ENCODE measurements at places on chromosomes 5 and 9.

- no peak for DNase-seq
Observed at GRCh38 chr5:96248131-96248530, 184.9 kb downstream of the PCSK1 start.

DNA sequence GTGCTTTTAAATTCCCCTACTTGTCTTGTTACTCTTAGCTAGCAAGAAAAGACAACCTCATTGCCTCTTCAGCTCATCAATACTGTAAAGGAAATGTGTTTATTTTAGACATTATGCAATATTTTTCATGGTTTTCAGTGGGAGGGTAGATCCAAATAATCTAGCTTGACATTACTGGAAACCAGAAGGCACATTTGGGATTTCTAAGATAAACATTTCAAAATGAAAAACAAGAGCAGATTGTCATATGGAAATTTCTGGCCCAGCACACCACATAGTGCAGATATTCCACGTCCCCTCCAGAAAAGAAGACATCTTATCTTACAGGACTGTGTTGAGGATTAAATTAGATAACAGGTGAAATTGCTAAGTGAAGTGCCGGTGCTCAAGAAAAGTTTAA lies 296.9 kb downstream of the MSX2 start:
- no peak for DNase-seq

DNA sequence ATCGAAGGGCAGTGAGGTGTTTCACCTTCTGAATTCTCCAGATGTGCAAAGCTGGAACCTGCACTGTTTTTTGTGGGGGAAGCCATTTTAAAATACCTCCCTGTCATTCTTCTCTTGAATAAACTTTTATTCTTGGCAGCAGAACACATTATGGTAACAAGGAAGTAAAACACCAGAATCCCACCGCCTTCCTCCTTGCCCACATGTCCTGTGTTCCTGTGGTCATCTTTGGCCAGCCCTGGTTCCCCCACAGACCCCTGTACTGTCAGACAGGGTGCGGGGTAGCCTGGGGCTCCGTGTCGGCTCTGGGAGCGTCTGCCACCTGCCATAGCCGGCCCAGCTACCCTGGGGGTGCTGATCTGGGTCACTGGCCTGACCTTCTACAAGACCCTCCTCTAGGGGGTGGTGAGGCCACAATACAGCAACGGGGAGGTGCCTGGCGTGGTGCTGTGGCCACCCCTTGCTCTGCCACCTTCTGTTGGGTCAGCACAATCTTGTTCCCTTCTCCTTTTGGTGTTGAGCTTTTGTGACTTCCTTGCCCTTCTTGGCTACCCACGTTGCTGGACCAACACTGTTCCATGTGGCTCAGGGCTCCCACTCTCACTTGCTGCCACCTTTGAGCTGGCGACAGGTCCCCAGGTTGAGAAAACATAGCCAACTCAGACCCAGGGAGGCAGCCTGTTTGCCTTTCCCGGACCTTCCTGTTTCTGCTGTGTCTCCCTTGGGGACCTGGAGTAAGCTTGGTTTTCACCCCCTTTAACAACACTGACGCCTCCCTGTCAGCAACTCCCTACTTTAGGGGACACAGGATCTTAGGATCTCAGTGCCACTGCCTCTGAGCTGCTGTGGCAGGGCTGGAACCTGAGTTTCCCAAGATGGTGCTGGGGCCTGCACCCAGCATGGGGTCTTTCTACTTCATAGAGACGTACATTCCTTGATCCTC lies 4.8 kb downstream of the WNK2 start:
- no peak for DNase-seq

GRCh38 chr5:43623048-43623680 lies 20.2 kb downstream of the NNT start:
- no peak for DNase-seq

DNA sequence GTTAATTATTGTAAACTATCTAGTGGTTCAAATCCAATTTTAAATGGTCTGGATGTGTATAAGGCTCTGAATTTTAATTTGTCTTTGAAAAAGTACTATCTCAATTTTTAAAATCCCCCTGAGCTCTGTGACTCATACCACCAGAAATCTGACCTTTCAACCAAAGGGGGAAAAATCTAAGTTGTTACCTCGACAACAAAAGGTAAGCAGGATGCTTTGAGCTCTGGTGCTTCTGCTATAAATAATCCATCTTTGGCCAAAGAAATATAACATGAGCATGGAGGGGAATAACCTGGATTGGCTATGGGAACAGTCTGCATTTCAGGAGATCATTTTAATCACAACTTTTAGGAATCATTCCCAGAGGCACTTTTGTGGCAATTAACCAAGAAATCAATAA lies 76.3 kb upstream of the PCSK1 start:
- no peak for DNase-seq

DNA sequence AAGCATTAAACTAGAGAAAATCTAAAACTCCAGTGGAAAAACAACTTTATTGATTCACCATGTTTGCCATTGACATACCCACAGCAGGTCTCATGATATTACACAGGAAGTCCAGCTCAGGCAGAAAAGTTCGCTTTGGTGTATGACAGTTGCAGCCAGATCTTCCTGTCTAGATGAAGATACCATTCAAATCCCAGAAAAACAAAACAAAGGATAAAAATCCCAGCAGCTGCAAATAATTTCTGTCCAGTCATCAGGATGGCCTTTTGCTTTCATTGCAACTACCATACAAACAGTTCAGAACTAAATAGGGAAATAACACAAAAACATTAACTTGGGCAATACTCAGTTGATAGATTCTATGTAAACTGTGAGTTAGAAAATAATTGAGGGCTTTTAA lies 136.0 kb upstream of the NREP start:
- no peak for DNase-seq

DNA sequence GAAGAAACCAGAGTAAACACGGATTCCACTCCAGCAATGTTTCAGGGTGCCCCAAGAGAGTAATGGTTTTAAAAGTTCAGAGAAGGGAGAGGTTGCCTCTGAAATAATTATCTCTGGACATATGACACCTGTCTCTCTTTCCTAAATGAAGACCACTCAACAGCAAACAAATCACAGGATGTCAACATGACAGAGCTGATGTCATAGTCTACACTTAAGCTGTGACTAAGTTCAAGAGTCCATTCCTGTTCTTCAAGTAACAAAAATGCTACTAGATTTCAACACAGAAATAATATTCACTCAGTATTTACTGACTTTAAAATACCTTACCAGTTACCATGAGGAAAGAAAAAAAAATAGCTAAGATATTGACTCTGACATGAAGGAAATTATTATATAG lies 44.7 kb upstream of the SLC30A5 start:
- no peak for DNase-seq

GRCh38 chr5:11130131-11130530 lies 369.1 kb upstream of the DAP start:
- no peak for DNase-seq

- no peak for DNase-seq
Observed at GRCh38 chr9:128294142-128294541, 18.1 kb downstream of the SWI5 start.

GRCh38 chr5:1461396-1461795 lies 16.2 kb upstream of the SLC6A3 start:
- DNase-seq = no peak

DNA sequence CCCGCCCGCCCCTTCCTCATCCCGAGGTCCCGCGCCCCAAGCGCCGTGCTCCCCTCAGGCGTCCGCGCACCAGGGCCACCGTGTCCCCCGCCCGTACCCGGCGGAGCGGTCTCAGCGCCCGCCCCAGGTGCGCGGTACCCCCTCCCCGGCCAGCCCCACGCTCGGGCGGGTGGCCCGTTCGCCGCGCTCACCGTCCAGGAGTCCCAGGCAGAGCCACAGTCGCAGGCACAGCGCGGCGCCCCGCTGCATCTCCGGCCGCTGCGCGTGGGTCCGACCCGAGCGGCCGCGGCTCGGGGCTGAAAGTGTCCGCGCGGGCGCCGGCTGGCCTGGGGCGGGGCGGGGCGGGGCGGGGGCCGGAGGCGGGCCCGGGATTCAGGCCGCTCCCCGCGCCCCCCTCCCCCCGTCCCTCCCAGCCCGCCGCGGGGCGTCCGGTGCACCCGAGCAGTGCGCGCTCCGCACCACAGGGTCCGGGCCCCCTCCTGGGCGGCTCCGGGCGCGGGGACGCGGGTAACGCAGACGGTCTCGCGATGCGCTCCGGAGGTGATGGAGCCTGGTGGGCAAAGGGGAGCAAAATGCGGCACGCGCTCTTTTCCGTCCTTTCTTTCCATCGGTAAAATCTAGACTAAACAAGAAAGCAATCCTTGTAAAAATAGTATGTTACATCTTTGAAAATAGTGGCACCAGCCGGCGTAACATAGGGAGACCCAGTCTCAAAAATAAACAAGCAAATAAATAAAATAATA lies at the start of gene FLT4:
Gene FLT4 (minus strand): TSS at position 304 of the 743 bp plus-strand sequence. CDS start 55 bp downstream, at position 249.
- DNase-seq = no peak

GRCh38 chr5:172733131-172733973 lies 37.6 kb downstream of the DUSP1 start:
- DNase-seq = no peak

GRCh38 chr9:130630506-130631330 lies 33.7 kb upstream of the PRDM12 start:
- no peak for DNase-seq

GRCh38 chr9:28197653-28198052 lies 624.4 kb upstream of the C9orf72 start:
- no peak for DNase-seq

- no peak for DNase-seq
Observed at GRCh38 chr5:1513326-1514026, 10.3 kb downstream of the LPCAT1 start.

- DNase-seq = no peak
Observed at GRCh38 chr5:180074462-180074861, 2.9 kb upstream of the RNF130 start.

DNA sequence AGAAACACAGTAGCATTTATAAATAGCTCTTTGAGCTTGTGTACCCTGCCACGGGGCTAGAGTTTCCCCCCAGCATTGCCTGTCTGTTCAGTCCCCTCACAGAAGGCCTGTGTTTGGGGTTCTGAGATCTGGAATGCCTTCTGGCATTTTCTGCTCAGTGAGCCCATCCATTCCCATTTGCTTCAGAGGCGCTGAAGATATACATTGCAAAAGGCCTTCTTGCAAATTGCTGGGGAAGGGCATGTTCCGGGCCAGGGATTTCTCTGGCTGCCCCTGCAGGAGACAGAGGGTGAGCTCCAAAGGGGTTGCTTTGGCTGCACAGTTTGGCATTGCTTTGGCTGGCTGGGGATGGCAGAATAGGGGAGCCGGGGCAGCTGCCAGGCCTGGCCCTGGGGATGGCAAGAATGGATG lies 308.4 kb downstream of the MSX2 start:
- DNase-seq = no peak

- DNase-seq = no peak
Observed at GRCh38 chr9:100589582-100589981, 11.7 kb downstream of the CAVIN4 start.

GRCh38 chr9:38088006-38088925 lies 19.2 kb upstream of the SHB start:
- no peak for DNase-seq

DNA sequence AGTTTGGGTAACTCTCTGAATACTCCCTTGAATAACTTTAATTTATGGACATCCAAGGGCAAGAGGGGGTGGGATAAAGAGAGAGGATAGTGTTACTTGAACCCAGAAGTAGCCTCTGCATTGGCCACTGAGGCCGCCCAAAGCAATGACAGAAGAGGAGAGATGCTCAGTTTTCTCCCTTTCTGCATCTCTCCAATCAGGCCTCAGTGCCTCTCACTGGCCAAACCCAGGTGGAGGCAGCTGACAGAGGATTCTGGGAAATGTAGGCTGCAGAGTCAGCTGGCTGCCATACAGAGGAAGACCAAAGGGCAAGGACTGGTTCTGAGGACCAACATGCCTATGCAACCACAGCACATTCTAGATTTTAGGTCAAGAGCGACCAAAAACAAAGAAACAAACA lies 719.4 kb downstream of the MAT2B start:
- DNase-seq = no peak

- DNase-seq = no peak
Observed at GRCh38 chr5:60185231-60186099, 291.9 kb upstream of the PDE4D start.

GRCh38 chr9:75602060-75602459 lies 288.4 kb upstream of the PCSK5 start:
- no peak for DNase-seq

DNA sequence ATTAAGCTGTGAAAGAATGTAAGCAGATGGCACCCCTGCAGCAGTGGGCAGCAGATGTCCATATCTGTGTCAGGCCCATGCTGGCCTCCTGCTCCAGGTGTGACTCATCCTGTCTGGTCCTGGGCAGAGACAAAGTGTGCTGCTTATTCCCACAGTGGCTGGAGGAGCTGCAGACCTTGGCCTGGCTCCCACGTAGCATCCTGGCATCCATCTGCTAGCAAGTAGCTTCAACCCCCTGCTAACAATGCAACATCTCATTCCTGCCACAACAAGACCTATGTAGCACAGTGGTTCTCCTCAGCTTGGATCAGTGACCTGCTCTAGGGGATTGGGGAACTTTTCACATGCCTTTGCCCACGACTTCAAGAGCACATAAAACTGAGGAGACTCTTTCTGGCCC lies 126.4 kb upstream of the SLC12A2 start:
- no peak for DNase-seq

- DNase-seq = no peak
Observed at GRCh38 chr9:137009938-137010732, 13.8 kb upstream of the CLIC3 start.

DNA sequence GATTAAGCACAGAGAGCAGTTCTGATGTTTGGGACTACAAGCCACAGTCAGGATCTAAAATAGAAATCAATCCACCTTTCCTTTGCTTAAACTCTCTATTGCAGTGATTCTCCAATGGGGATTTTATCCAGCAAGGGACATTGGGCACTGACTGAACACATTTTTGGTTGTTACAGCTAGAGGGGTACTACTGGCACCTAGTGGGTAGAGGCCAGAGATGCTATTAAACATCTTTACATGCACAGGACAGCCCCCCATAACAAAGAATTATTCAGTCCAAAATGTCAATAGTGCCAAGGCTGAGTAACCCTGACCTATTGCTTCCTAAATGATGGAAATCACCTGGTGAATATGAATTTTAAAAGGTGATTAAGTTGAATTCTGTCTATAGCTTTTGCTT lies 12.0 kb downstream of the ZNF622 start:
- DNase-seq = no peak

DNA sequence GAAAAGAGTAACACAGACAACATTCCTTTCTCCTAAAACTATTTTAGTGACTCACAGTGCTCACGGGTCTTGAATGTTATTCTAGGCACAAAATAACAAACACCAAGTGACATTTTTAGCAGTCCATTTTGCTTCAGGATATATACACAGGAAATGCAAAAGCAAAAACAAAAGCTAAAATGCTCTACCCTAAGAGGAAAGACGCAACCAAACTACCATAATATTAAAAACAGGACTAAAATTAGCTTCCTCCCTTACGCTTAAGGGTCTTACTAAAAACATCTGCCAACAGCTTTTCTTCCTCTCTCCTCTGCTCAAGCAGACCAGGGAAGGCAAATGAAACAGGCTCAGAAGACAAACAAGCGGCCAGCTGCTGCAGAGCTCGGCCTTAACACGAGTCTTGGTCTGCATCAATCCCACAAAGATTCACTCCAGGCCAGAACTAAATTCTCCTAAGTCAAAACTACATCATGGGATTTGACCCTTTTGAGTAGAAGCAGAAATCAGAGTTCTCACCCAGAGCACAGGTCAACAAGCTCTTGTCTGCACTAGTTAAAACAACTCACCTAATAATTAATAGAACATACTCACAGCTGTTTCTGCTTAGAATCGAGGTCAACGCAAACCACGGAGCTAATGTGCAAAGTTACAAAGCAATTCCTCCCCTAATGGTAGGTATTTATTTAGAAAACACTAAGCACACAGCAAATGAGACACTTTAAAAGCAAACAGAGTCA lies 62.3 kb downstream of the RAPGEF1 start:
- no peak for DNase-seq

Data from stimulated activated CD8-positive, alpha-beta memory T cell treated with anti-CD3 and anti-CD28 coated beads, Interleukin-7, amount 100 ng/mL, for 1 hour (primary cell).